ENCODE measurements at places on chromosomes 16 and 17.

- DNase-seq, result no peak
Observed at GRCh38 chr17:43377056-43377810, 21.6 kb upstream of the ARL4D start.

GRCh38 chr17:32020943-32021614 lies 13.9 kb downstream of the LRRC37B start:
- peak; percentile 30 for DNase-seq

DNA sequence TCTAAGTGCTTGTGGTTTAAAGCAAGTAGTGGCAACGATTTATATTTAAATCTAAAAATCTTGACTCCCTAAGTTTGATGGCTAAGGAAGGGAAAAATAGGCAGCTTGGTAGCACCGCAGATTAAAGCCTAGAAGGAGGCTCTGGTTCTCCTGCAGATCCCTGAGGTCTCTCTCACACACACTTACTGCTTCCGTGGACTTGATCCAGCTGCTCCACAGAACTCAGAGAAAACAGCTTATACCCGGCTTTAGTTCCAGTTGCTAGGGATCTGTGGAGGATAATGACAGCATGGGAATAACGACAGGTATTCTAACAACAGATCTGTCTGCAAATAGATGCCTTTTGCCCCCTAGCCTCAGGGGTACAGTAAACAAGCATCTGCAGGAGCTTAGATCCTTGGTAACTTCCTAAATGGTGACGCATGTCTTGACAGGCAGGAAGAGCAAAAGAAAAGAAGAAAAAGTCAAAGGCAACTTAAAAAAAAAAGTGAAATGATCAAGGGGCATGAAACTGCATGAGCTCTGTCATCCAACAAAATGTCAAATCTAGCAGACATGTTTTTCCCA lies 4.5 kb downstream of the WIPI1 start:
- no peak for DNase-seq

DNA sequence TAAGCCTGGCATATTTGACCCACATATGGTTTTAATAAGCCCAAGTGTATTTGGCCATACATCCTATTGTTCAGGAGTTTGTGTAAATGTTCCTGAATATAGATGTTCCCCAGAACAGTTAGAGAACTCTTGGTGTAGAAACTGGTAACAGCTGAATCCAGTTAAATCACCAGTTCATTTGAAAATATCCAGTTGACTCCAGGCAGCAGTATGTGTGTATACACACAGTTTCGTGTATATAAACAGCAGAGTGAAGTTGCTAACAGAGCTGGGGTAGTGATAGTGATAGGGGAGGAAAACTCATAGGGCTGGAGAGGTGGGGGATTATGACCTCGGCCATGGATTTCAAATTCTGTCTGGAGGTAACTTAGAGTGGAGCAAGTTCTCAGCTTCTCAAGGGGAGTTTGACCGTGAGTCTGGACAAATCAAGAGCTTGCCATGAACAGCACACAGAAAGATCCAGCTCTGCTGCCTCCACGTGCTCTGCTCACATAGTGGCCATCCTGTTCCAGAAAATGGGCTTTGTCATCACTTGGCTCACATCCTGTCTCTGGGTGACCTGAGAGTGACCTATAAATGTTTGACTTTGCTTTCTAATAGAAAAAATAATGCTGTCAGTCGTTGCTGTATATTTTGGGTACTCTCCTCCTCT lies 30.6 kb upstream of the MMD start:
- peak; percentile 93 for DNase-seq

DNA sequence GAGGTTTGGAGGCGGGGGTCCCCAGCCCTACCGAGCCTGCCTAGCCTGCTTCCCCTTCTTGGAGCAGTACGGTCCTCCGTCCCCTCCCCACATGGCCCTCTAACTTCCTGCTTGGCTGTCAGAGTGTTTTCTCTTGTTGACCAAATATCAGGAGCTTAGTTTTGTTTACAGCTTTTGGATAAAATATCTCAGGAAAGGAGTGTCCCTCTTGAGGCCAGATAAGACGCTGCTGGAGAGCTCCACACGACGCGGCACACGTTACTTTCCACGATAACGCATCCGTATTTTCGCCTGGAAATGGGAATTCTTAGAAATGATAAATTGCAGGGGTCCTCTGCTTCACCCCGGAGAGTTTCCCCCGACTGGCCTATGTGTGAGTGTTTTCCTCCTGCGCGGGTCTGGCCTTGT lies 182.9 kb downstream of the MAF start:
- no peak for DNase-seq

DNA sequence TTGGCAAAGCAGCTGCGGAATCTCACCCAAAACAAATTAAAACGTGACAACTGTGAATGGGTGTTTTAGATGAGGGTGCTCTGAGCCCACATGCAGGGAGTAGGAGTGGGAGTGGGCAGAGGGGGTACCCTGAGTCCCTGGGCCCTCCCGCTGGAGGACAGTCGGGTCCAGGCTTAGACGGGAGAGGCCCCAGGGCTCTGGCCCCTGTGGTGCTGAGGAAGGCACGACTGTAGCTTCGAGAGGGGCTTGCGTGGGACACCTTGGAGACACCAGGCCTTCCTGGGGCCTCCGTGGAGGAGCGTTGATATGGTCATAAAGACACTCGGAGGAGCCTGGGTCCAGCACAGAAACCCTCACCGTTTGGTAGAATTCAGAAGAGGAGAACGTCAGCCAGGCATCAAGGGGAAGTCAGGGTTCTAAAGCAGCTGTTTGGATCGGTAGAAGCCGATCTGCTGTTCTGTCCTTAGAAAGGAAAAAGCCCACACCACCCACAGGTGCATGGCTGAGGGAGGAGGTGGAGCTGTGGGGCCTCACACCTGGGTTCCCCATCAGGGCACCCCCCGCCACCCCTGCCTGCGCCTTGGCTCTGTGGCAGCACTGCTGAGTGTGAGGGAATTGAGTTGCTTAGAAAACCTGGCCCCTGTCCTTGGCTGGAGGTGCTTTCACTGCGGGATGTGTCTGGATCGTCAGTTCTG lies 18.4 kb downstream of the DBNDD1 start:
- DNase-seq, result no peak

DNA sequence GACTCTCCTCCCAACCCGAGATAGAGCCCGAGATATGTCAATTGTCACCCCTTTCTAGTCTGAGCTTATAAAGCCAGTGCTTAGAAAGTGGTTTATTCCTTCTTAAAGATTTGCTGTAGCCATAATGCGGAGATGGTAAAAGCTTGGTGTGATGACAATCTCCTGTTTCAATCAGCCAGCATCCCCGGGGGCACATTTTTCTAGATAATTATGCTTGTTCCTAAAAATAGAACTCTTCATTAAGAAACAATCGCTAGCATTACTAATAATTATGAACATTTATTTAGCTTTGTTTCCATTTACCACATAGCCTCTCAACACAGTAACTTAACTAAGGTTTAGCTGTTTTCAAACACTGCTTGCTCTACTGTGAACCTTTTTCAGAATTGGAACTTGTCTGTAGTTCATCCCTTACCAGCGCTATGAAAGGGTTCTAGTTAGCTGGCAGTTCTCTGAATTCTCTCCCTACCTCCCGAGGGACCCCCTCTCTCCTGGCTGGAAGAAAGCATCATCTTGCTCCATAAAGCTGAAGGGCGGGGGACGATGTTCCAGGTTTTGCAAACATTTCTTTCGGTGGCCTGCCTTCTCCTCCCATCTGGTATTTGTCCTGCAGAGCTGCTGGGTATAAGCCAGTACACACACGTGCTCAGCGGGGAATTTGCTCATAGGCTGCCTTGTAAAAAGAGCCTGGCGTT lies 922 bp upstream of the MRPL58 start:
- DNase-seq, result peak; percentile 72

GRCh38 chr17:66965801-66966262 lies 1.3 kb downstream of the CACNG4 start:
- DNase-seq, result no peak

- peak; percentile 28 for DNase-seq
Observed at GRCh38 chr16:66335704-66336329, 30.7 kb upstream of the CDH5 start.

DNA sequence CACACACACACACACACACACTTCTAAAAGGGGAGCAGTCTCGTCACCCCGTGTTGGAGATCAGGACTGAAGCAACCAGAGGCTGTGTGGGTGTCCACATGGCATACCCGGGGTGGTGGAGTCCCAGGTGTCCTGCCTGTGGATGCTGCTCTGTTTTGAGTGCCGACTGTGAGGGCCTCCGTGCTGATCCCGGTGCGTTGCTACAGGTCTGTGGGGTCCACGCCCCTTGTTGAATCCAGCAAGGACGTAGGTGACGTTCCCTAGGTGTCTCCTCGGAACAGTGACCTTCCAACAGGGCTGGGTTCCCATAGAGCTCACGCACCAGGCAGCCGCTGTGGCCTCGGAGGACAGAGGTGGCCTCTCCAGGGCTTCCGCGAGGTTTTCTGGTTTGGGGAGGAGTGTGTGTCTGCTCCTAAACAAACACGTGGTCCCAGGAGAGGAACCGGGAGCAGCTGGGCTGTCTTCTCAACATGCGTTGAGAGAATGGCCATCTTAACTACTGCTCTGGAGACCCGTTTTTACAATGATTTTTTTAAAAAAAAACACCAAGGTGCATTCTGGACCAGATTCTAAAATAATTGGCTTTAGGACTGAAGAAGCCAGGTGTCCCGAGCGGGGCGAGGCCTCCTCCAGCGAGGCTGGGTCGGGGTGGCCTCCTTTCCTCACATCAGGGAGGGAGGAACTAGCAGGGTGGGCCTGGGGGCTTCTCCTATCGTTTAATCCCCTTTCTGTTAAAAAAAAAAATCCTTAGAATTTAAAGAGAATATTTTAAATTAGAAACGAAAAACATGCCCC lies 100.6 kb upstream of the ZNF750 start:
- DNase-seq, result no peak

GRCh38 chr17:28317966-28318758 lies 838 bp upstream of the TMEM97 start:
- peak; percentile 34 for DNase-seq

- DNase-seq, result no peak
Observed at GRCh38 chr17:70945386-70945785, 776.1 kb downstream of the KCNJ2 start.

- DNase-seq, result peak; percentile 31
Observed at GRCh38 chr17:81959362-81960129, 1.4 kb downstream of the NOTUM start.

DNA sequence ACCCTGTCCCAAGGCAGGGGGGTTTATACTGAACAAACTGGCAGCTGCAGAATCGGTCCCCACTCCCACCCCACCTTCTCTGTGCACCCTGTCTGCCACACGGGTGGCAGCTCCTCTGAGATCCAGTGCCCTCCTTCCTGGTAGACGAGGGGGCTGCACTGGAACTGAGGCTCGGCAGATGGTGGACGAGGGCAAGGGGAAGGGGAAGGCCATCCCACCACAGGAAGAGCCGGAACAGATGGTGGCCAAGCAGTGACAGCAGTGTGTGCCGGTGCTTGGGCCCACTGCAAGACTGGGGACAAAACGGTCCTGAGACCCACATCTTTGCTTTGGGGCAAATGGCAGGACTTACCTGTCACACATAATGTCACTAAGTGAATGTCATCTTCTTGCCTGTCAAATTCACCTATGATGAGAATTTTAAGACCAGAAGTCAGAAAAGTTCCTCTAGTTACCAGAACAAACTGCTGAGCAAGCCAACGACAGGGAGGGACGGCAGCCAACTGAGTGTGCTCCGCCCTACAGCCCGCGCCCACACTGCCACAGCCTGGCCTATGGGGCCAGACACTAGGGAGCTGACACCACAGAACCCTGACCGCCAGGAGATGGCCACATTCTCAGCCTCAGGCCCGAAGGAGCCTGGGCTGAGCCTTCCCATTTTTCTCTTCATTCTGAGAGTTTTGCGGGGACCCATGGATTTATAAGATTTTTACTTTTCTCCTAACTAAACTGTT lies 14.4 kb downstream of the NTAN1 start:
- peak; percentile 92 for DNase-seq

GRCh38 chr17:28716740-28717577 lies 709 bp downstream of the RAB34 start:
- DNase-seq, result peak; percentile 61

DNA sequence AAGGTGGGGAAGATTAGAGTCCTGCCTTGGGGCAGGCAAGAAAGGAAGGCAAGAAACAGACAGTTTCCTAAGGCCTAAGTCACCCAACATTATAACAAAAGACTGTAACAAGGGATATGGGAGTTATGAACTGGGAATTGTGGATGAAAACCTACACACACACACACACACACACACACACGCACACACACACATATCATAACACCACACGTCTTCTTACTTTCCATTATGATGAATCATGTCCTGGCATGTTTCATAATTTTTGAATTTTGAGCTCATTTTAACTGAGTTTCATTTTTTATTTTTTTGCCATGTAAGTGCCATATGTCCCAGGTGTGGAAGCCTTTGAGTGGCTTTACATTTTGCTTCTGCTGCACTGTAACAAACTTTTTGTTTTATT lies 29.9 kb downstream of the HS3ST2 start:
- no peak for DNase-seq

DNA sequence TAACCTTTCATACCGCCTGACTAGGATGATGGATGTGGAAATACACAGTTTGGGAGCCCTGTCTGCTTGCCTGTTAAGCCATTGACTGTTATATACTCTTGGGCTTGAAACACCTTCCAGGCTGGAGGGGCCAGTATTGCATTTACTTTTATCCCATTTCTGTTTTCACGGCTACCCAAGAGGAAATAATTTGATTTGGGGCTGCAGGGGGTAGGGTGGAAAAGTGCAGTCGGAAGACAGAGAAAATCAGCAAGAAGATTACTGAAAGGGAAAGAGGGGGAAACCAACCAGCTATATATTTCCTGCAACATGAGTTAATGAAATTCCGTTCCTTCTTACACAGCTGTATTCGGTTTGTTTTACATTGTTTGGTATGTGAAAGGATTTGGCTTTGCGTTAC lies 202.5 kb downstream of the CDH13 start:
- DNase-seq, result no peak

DNA sequence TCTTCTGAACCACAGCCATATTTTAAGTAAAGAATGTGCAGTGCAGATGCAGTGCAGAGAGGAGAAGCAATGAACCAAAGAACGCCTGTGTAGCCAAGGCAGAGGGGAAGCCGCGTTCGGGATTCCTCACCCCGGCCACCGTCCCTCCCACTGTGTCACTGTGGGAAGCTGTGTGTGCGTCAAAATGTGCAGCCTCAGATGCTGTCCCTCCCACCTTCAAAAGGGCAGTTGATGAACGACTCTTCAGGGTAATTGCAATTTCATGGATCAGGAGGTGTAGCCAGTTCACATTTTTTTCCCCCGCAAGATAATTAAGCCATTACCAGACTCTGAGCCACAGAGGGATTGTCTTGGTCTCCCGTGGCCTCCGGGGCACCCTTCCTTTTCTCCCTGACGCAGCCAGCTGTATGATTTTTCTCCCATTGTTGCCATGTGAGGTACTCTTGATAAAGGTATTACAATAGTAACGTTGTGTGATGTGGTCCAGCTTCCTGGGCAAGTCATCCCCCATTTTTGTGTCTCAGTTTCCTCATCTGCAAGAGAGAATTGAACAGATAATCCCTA lies 190.0 kb downstream of the FOXL1 start:
- no peak for DNase-seq

DNA sequence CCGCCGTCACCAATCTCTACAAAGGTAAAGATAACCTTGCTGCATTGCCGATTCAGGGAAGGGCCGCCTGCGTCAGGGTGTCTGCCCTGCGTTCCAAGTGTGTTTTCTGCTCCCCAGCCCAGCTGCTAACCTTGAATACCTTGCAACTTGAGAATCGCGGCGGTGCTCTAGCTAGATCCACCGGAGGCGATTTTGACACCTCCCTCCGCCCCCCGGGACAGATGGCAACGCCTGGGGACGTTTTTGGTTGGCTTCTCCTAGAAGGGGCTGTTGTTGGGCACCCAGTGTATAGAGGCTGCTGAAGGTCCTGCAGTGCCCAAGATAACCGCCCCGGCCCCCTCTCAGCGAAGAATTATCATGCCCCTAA lies 1.5 kb downstream of the HAPSTR1 start:
- DNase-seq, result no peak
